ENCODE measurements at places on chromosomes 5 and 9. TPM values are rescaled to one million over a fixed set of nuclear protein-coding genes. Genes with fewer than 3 reads are reported as not detected.

Gene CRHBP
- 0.20 TPM for total RNA-seq

Gene KIF4B
- not detected for total RNA-seq

DNA sequence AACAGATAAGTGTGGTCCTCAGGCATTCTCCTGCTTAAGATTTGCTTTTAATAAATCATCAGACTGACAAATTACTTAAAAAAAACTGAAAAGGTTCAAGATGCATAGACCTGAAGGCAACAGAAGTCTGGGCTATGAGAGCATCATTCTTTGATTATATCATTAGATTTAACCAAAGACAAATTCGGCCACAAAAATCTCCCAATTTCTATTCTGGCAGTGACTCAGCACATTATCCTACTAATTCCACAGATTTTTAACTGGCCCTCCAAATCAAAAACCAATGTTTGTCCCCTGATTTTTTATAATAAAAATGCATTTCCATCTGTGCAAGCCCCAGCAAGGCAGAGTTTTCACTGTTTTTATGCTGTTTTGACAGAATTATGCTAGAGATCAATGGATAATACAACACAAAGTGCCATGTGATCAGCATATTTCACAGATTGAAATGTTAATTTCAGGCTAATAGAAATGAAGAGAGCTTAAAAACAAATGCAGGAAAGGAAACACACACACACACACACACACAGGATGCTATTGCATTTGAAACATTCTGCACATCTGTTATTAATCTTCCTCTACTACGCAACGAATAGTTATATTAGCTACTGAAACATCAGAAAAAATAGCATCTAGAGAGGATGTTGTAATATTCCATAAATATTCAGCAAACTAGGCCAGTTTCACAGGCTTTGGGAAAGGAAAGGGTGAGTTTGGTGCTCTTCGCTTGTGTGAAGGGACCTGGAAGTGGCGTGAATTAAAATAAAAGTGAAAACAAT lies 177.6 kb upstream of the ST8SIA4 start:
- H3K27ac ChIP-seq, result peak overlapping the region; percentile 30
- no peak overlapping the region for H3K4me3 ChIP-seq
- no peaks in the 10 kb centered on the region for H3K36me3 ChIP-seq
- DNase-seq, result no peak
- H3K27me3 ChIP-seq, result no peaks in the 10 kb centered on the region

DNA sequence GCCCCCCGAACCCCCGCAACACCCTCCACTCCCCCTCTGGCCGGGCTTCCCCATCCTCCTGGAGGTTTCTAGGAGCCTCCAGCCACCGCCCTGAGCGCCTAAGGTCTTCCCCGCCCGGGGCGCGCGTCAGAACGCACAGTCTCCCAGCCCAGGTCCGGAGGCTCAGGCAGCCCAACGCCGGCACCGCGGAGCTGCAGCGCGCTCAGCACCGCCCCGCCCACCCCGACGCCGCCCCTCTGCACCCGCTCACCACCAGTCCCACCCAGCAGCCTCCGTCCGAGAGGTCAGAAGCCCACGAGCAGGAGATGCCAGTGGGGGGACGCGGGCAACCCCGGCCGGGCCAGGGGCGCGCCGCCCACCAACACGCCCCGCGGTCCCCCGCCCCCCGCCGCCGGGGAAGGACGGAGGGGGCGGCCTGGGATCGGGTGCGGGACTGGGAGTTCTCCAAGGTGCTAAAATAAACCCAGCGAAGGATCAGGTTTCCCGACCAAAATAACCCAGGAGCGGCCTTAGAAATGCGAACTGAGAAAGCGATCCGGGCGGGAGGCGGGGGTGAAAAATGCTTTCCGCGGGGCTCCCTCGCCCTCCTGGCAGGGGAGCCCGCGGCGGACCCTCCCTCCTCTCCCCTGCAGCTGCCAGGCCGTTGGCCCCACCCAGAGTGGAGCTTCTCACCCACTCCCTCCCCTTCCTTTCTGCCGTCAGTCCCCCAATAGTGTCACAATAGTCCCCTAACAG lies 6.5 kb upstream of the FAM78A start:
- H3K27me3 ChIP-seq, result peaks cover 53% of the 10 kb centered on the region
- no peak overlapping the region for H3K27ac ChIP-seq
- peak overlapping the region; percentile 31 for H3K4me3 ChIP-seq
- DNase-seq, result no peak

DNA sequence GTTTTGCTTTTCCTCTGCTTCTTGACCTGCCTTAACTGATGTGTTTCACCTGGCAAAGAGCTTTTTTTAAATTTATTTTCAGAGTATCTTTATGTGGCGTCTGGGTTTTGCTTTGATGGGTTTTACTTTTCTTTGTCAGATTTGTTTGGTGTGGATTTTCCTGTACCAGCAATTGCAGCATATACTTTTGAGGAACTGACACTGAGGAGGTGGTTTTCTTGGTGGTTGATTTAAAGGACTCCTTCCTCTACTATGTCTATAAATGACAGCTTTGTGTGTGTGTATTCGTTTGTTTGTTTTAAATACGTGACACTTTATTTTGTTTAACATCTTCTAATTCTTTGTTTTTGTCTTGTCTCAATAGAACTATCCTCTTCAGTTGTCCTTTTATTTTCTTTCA lies 1071.9 kb upstream of the ARRDC3 start:
- H3K27ac ChIP-seq, result no peak overlapping the region
- DNase-seq, result no peak
- no peaks in the 10 kb centered on the region for H3K4me1 ChIP-seq
- no peaks in the 10 kb centered on the region for H3K27me3 ChIP-seq
- H3K36me3 ChIP-seq, result no peaks in the 10 kb centered on the region

GRCh38 chr9:123225374-123225813 lies 43.0 kb downstream of the STRBP start:
- H3K4me3 ChIP-seq, result no peak overlapping the region
- H3K4me1 ChIP-seq, result no peaks in the 10 kb centered on the region
- H3K27ac ChIP-seq, result no peak overlapping the region
- no peaks in the 10 kb centered on the region for H3K27me3 ChIP-seq
- no peaks in the 10 kb centered on the region for H3K36me3 ChIP-seq

- no peak overlapping the region for H3K27ac ChIP-seq
- H3K4me1 ChIP-seq, result no peaks in the 10 kb centered on the region
- no peak overlapping the region for H3K4me3 ChIP-seq
- H3K27me3 ChIP-seq, result no peaks in the 10 kb centered on the region
Observed at GRCh38 chr5:154993461-154993860, 20.1 kb upstream of the KIF4B start.

Measured in neural crest cell (in vitro differentiated cells).